ENCODE measurements at places on chromosomes 3 and 15. TPM values are rescaled to one million over a fixed set of nuclear protein-coding genes. Genes with fewer than 3 reads are reported as not detected.

- no peak overlapping the region for H3K4me3 ChIP-seq
- H3K36me3 ChIP-seq, result peaks cover 78% of the 10 kb centered on the region
- peak; percentile 25 for DNase-seq
- H3K4me1 ChIP-seq, result peaks cover 18% of the 10 kb centered on the region
Measured at GRCh38 chr3:127809611-127810010, 12.7 kb downstream of the MGLL start.

DNA sequence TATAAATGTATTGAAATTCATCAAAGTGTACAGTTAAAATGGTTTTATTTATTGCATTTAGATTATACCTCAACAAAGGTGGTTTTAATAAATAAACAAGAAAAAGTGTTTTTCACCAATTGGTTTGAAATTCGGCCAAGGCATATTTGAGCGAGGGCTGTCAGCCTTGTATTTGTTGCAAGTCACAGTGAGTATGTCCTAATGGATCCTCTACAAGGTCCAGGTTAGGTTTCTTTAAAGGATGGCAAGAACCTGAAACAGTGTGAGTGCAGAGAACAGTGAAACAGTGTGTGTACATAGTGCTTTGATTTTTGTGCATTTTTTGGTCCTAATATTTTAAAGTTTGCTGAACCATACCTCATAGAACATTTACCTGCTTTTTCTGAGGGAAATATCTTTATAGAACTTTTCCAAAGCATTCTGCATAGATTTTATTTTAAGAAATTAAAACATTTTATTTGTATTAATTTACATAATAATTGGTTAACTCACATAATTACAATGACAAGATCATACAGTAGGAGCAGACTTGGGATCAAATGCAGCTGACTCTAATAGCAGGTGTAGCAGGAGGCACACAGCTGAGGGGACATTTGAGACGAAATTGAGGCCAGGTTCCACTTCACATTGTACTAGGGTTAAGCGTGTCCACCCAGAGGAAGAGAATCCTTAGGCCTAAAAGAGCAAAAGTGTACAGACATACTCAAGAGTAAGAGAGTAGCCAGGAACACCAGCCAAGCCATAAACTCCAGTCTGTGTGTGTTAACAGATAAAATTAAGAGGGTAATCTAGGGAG lies 428.8 kb upstream of the TPRG1 start:
- DNase-seq, result no peak
- H3K4me1 ChIP-seq, result peaks cover 23% of the 10 kb centered on the region
- H3K27me3 ChIP-seq, result no peaks in the 10 kb centered on the region
- H3K4me3 ChIP-seq, result no peak overlapping the region

DNA sequence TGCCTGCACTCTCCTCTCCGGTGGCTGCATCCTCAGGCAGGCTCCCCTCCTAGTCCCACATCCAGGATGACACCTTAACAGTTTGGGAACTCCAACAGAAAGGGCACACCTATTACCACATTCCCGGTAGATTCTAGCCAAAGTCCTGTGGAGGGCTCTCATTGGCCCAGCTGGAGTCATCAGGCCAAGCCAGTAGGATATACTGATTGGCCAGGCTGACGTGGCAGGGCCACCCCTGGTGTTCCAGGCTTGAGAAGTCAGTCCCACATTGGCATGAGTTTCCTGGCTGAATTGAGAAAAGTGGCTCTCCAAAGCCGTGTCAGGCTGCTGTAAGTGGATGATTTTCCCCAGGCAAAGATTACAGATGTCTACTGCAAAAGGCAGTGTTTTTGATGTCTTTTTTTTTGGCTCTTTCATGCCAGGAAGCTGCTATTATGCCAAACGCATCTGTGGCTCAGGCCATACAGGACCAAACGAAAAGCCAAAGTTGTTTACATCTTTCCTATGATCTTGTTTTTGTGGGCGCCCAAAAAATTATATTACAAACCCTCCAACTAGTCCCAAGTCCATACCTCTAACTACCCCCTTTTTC lies 6.6 kb upstream of the BLM start:
- no peak for DNase-seq
- no peaks in the 10 kb centered on the region for H3K4me1 ChIP-seq
- H3K4me3 ChIP-seq, result no peak overlapping the region
- peaks cover 2% of the 10 kb centered on the region for H3K36me3 ChIP-seq

DNA sequence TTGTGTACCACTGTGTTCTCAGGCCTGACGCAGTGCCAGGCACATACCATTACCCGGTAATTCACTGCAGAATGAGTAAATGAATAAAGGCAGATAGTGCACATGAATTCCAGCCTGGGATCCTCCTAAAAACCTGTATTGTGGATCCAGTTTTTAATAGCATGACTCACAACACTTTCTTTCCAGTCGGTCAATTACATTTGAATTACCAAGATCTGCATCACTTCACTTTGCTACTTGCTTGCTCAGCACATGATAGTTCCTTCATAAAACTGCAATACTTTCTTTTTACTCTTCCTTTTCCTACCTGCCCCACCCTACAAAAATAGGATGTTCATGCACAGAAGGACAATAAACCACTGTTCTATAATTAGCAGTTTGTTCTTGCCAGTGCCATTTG lies 553.8 kb downstream of the MAGI1 start:
- peak overlapping the region; percentile 13 for H3K27ac ChIP-seq
- no peak for DNase-seq
- H3K36me3 ChIP-seq, result no peaks in the 10 kb centered on the region
- H3K27me3 ChIP-seq, result no peaks in the 10 kb centered on the region
- peaks cover 55% of the 10 kb centered on the region for H3K4me1 ChIP-seq

- no peaks in the 10 kb centered on the region for H3K36me3 ChIP-seq
- no peak for DNase-seq
- no peaks in the 10 kb centered on the region for H3K27me3 ChIP-seq
- H3K4me1 ChIP-seq, result no peaks in the 10 kb centered on the region
- H3K4me3 ChIP-seq, result no peak overlapping the region
Measured at GRCh38 chr3:138124706-138125355, 7.4 kb downstream of the A4GNT start.

DNA sequence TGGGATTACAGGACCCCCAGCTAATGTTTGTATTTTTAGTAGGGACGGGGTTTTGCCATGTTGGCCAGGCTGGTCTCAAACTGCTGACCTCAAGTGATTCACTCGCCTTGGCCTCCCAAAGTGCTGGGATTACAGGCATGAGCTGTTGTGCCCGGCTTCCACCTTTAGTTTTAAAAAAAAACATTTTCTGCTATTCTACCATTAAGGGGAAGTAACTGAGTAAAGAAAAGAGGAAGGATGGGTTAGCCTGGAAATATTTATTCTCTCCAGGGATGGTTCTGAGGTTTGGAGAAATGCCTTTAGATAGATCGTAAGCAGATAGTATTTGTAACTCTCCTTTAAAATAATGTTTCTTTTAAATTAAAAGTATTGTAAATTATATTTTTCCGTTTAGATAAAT lies 3.1 kb downstream of the AP4E1 start:
- peaks cover 50% of the 10 kb centered on the region for H3K36me3 ChIP-seq
- H3K4me1 ChIP-seq, result peaks cover 22% of the 10 kb centered on the region
- no peak overlapping the region for H3K27ac ChIP-seq
- no peaks in the 10 kb centered on the region for H3K27me3 ChIP-seq
- no peak overlapping the region for H3K4me3 ChIP-seq

- DNase-seq, result no peak
- no peak overlapping the region for H3K27ac ChIP-seq
- H3K27me3 ChIP-seq, result no peaks in the 10 kb centered on the region
- H3K4me1 ChIP-seq, result no peaks in the 10 kb centered on the region
- H3K4me3 ChIP-seq, result no peak overlapping the region
Measured at GRCh38 chr15:49188933-49189332, 18.9 kb downstream of the GALK2 start.

GRCh38 chr15:100560323-100560722 lies 31.6 kb upstream of the CERS3 start:
- no peak overlapping the region for H3K4me3 ChIP-seq
- no peak for DNase-seq
- peaks cover 8% of the 10 kb centered on the region for H3K4me1 ChIP-seq
- no peaks in the 10 kb centered on the region for H3K27me3 ChIP-seq

The CCR3 gene
- 0.62 TPM for total RNA-seq

The SAMMSON gene
- not detected for total RNA-seq

The HIGD2B gene
- total RNA-seq, result not detected

The CIDEC gene
- 0.75 TPM for total RNA-seq

The CYP1A2 gene
- not detected for total RNA-seq

The ITIH3 gene
- 0.25 TPM for total RNA-seq

The SEC62 gene
- 78.2 TPM for total RNA-seq

The EFCAB12 gene
- total RNA-seq, result not detected

All from psoas muscle (tissue), 8 donors.